Urinary bladder (tissue), 4 donors: ENCODE measurements at places on chromosomes 5 and 9. TPM values are rescaled to one million over a fixed set of nuclear protein-coding genes. Genes with fewer than 3 reads are reported as not detected.

Gene SPINK5
- 0.56 TPM for polyA plus RNA-seq

Gene SPINK6
- not detected for polyA plus RNA-seq

Gene NOTCH1
- 19.7 TPM for polyA plus RNA-seq

Gene PDE8B
- polyA plus RNA-seq = 2.4 TPM

- no peak for DNase-seq
Measured at GRCh38 chr5:7330256-7330655, 65.7 kb upstream of the ADCY2 start.

DNA sequence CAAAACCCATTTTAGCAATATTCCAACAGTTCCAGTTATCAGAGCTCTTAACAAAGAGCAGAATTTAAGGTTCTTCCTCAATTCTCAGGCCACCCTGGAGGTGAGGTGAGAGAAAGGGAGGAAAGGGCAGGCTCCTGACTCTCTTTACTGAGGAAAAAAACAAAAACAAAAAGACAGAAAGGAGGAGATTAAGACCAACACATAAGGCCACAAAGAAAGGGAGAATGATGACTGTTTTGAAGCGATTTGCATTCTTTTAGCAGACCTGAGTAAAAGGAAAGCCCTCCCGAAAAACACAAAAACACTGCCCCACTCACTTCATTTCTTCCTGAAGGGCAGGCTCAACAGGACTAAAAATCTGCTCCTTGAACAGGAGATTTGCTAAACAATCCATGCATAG is 300.5 kb downstream of the ARL15 start:
- DNase-seq = no peak
